GM19239 (cell line): ENCODE measurements at places on chromosomes 12 and 14.

- no peak for DNase-seq
Observed at GRCh38 chr14:93368996-93369712, 22.2 kb downstream of the COX8C start.

- DNase-seq, result no peak
Observed at GRCh38 chr12:58026426-58026825, 85.1 kb downstream of the ATP23 start.

- DNase-seq, result no peak
Observed at GRCh38 chr14:68727315-68728047, 65.4 kb downstream of the ZFP36L1 start.

DNA sequence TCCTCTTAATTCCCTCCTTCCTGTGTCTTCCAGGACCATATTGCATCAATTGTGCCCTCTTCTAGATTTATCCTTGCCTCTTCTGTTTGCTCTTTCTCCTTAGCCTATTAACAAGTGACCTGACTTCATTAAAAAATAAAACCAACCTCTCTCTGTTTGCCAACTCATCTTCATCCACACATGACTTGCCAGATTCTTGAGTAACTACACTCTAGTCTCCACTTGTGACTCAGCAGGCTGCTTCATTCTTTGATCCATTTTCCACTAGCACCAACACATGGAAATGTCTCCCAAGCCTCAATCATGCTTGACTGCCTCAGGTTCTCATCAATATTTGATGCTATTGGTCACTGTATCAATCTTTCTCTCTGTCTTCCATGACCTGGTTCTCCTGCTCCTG lies 492.4 kb upstream of the TMPO start:
- DNase-seq, result no peak

GRCh38 chr12:45669093-45669492 lies 60.4 kb upstream of the ARID2 start:
- DNase-seq, result peak; percentile 12
